NCI-H460 (cell line): ENCODE measurements at places on chromosomes 2 and 18.
A peak's percentile ranks its signal among the peaks of the same experiment; 100 is the strongest.

DNA sequence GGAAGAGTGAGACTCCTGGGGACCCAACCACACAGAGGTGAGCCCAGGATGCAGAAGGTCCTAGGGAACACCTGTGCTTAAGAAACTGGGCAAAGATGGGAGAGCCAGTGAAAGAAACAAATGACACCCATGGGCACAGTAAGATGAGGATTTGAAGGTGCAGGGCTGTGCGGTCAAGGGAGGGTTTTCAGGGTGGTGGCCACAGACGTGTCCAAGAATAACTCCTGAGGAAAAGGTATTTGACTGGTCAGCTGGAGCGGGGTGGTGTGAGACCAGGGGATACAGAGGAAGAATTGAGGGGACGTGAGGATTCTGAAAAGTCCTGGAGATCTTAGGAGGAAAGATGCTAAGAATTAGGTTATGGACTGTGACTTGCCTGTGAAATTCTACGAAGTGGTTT is 142.9 kb downstream of the TMEM163 start:
- DNase-seq = no peak

DNA sequence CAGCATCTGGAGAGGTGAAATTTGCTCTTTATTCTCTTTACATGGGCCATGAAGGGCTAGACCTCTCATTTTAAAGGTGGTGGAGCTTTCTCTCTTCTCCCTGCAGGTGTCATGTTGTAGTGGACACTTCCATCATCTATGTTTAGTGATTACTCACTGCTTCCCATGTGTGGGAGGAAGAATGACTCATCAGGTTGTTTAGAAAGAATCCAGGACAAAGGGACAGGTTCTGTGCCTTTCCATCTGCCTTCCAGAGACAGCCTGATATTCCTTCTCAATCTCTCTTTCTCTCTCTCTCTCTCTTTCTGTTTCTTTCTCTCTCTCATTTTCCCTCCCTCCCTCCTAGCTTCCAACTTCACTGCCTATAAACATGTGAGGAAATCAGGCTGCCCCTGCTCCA is 38.7 kb downstream of the SCG2 start:
- peak; percentile 76 for DNase-seq

GRCh38 chr2:37436323-37436722 is 91.9 kb downstream of the QPCT start:
- no peak for DNase-seq

GRCh38 chr2:168758970-168759820 is 43.2 kb upstream of the NOSTRIN start:
- peak; percentile 52 for DNase-seq

DNA sequence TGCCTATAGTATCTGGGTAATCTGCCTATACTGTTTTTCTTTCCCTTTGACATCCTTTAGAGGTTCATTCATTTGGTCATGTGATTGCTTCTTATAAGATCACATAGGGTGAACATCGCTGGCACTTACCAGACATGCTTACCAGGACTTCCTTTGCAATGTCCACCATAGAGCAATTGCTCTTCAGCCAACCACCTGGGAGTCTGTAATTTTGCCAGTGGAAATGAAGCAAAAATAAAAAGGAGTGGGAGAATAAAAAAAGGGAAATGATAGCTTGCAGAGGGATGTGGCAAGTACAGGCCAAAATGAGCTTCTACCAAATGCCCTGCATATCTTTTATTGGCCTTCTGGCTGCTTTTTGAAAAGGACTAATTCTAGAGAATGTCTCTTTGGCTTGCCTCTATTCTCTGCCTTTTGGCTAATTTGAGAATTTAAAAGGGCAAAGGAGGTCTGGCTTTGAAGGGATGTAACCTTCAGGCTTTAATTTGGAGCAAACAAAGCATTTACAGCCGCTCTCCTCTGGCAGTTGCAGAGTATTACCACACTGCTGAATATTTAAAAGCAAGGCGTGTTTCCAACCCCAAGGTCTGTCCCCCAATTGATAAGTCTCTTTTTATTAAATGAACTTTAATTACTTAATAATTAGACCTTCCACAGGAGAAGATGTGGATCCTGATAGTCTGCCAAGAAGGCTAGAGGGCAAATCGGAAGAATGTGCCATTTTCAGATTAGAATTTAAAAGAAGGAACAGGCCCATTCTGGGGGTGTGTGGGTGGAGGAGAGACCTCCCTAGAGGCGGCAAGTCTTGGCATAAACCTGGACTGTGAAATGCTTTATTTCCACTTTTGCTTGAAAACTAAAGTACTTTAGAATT is 557.9 kb downstream of the DCC start:
- DNase-seq = no peak

DNA sequence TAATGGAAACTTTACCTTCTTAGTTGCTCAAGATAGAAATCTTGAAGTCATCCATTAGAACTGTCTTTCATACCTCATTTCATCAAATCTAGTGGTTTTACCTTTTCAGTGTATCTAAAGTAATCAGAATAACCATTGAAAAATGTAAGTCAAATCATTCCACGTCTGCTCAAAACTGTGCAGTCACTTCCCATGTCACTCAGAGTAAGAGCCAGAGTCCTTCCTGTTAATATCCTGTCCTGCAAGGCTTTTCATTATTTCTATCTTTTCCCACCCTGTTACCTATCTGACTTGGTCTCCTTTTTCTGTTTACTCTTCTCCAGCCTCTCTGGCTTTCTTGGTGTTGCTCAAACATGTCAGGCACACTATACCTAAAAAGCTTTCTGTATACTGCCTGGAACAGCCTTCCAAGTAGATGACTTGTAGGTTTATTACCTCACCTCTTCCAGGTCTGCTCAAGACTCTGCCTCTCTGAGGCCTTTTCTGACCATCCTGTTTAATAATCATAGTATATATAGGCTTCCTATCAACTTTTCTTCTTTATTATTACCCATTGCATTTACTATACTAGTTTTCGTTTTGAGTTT is 3.4 kb downstream of the C2orf69 start:
- no peak for DNase-seq

GRCh38 chr2:88696611-88697010 is 5.1 kb downstream of the RPIA start:
- no peak for DNase-seq

DNA sequence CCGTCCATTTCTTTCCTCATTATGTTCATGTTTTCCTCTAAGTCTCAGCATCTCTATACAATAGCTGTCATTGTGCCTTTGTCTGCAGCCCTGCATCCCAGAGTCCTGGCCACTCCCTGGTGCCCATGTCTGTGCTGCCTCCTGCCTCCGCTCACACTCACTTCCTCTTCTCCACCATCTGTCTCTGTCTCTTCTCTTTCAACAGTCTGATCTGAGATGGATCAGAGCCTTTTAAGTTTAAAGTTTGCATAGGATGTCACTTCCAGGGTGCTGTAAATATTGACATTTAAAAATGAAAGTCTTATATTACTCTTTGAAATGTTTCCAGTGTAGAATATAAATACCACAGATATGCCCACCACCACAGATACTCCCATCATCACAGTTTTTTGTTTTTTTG is 42.7 kb downstream of the UBE2F start:
- DNase-seq = no peak

DNA sequence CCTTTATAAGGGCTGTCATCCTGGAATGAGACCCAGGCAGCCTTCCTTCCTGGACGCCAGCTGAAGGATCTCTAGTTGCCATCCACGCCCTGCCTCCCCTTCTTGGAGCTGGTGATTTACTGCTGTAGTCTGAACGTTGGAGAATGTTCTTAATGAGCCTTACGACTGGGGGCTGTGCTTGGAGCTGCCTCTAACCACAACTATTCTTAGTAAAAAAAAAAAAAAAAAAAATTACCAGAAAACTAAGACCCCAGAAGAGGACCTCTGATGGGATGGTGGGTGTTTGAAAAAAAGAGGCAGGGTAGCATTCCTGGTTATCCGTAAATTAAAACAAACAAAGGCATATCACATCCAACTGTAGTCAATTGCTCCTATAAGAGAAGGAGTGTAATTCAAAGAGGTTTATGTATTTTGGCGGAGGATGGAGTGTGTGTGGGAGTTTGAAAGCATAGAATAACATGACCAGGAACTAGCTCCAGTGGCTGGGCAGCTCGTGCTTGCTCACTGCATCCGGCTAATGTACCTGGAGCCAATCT is 105.4 kb downstream of the QPCT start:
- no peak for DNase-seq
